ENCODE measurements at places on chromosomes 3 and 15.

DNA sequence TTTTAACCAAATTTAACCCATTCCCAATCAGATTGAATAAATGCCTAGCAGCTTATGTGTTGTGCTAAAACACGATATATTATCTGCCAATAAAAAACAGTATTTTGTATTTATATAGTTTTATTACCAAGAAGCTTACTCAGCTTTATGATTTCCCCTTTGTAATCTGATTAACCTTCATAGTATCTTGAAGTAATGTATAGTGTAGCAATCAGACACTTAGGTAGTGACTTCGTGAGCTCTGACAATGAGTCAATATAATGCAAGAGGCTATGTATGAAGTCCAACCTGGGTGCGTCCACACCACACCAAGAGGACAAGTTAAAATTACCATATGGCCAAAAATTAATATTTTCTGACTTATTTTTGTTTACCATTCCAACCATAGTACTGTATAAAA is 2.1 kb upstream of the CNBP start:
- DNase-seq, result no peak

DNA sequence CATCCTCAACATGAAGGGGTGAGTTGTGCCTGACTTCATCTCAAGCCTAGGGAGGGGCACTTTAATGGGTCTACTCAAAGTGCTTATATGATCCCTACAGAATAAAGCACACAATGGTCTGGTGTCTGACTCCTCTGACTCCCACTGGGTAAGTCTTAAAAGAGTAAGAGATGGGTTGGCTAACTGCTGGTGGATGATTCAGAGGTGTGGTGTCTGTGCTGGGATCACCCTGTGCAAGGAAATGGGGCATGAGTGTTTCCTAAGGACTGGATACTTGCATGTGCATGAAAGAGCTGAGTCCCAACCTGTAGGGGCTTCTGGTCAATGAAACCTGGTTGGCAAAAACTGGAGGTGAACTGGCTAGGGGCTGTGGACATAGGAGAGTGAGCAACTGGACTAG is 158.8 kb downstream of the IL20RB start:
- DNase-seq, result no peak

- no peak for DNase-seq
Observed at GRCh38 chr15:93235269-93235668, 146.3 kb upstream of the RGMA start.

GRCh38 chr3:21795152-21795837 is 44.3 kb upstream of the ZNF385D start:
- no peak for DNase-seq

GRCh38 chr3:167876620-167877281 is 141.2 kb downstream of the SERPINI1 start:
- no peak for DNase-seq

- no peak for DNase-seq
Observed at GRCh38 chr3:70312336-70312735, at the start of gene MDFIC2. Gene MDFIC2 (minus strand): TSS chr3:70312638. CDS start chr3:70311973, 665 bp downstream.

DNA sequence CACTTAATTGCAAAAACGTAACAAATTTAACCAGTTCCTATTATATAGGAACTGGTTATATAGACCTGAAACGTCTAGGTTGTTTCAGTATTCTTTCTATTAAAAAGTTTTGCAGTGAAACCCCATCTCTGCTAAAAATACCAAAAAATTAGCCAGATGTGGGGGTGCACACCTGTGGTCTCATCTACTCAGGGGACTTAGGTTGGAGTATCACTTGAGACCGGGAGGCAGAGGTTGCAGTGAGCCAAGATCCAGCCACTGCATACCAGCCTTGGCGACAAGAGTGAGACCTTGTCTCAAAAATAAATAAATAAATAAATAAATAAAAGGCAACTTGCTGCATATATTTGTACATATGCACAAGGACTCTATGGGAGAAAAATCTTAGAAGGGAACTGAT is 387.0 kb downstream of the TUSC7 start:
- DNase-seq, result no peak

DNA sequence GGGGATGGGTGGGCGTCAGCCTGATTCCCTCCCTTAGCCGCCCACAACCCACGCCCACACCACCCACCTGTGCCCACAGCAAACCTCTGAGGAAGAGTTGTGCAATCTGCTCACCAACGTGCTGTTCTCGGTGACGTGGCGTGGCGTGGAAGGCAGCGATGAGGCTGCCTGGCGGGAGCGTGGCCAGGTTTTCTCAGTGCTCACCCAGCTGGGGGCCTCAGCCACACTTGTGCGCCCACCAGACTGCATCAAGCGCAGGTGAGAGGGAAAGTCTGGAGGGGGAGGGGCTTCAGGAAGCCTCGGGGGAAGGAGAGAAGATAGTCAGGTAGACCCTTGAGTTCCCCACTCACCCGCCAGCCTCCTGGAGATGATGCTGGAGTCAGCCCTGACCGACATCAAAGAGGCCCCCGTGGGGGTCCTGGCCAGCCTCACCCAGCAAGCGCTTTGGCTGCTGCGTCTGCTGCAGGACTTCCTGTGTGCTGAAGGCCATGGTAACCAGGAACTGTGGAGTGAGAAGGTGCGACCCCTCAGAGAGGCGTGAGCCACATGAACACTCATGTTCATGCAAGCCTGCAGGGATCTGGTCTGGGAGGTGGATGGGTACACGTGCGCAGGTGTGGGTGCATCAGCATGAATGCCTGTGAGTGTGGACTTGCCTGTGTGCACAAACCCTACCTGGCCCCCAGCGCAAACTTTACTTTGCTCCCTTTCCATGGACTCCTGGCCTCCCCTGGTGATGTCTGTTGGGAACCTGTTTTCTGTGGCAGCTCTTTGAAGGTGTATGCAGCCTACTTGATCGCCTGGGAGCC is 21.7 kb downstream of the NBEAL2 start:
- DNase-seq, result no peak

DNA sequence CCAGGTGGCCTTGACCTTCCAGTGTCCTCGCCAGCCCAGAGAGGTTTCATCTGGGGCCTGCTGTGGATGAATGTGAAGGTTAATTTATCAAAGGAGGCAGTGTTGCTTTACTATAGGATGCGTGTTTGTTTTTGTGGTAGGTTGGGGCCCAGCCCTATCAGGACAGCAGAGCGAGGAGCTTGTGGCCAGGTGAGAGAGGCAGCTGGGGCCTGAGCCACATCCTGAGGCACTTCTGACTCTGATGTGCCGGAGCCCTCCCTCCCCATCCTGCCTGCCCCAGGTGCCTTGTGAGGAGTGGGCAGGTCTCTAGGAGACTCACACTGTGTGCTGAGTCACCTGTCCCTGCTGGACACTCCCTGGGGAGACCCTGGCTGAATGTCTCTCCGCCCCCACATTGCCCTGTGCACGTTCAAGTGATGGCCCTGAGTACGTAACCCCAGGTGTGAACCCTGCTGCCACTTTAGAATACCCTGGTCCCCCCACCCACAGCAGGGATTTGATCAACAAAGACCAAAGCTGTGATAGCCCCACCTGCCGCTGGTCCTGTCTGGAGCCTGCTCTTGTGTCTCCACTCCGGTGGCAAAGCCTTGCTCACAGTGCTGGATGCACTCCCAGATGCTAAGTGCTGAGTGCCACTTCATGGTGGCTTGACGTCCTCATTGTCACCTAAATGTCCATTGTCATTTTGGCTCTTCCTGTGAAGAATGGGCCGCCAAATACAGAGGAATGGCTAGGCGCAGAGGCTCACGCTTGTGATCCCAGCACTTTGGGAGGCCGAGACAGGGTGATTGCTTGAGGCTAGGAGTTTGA is 16.0 kb downstream of the FBLN2 start:
- DNase-seq, result no peak

DNA sequence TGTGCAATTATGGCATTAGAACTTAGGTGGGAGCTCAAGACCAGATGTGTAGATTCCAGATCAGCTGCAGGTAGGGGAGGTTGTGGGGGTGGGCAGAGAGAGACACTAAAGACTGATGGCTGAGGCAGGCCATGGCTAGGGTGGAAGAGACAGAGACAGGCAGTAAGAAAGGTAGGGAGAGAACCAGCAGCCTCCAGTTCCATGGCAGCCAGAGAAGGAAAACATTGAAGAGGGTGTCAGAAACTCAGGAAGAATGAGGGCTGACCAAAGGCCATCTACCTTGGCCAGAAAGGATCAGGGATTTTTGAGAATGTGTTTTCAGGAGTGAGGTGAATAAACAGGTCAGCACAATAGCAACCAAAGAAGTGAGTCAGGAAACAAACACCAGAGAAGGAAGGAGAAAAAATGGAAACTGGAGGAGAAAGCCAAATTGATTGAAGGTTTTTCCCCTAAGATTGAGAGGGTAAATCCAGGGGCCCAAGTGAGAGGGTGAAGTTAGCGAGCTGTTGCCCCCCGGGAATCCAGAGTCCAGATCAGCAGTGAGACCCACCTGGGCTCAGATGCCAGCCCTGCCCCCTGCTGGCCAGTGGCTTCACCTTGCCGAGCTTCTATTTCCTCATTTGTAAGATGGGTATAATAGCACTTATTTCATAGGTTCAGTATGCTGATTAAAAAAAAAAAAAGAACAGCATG is 41.0 kb downstream of the ABHD2 start:
- peak; percentile 55 for DNase-seq

DNA sequence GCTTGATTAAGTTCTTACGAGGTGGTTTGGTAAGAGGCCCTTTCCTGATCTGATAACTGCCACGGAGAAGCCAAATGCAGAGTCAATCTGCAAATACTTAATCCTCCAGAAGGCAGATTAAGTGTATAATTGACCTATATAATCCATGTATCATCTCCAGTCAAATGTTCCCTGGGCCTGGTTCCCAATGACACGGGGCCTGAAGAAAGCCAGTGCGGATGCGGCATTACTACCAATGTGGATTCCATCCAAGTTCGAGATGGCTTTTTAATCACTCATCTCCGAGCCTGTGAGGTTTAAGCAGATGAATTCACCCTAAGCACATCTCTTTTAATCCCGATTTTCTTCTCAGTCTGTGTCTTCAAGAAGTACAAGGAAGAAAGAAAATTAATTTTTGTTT is 60.0 kb upstream of the FEZF2 start:
- no peak for DNase-seq

GRCh38 chr3:58234516-58234931 is 3.1 kb upstream of the ABHD6 start:
- DNase-seq, result no peak

GRCh38 chr15:62087671-62088352 is 21.0 kb downstream of the C2CD4A start:
- no peak for DNase-seq

DNA sequence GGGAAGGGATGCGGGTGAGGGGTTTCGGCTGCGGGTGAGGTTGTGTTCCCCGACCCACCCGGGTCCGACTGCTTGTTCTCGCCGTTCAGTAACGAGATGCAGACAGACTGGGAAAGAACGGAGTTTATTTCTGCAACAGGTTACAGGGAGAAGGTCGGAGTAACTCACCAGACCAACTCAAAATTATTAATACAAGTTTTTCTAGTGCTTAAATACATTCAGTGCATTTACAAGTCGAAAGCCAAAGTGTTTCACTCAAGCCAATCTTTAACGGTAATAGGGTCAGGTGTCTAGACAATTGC is 492 bp upstream of the HIGD1A start:
- no peak for DNase-seq

DNA sequence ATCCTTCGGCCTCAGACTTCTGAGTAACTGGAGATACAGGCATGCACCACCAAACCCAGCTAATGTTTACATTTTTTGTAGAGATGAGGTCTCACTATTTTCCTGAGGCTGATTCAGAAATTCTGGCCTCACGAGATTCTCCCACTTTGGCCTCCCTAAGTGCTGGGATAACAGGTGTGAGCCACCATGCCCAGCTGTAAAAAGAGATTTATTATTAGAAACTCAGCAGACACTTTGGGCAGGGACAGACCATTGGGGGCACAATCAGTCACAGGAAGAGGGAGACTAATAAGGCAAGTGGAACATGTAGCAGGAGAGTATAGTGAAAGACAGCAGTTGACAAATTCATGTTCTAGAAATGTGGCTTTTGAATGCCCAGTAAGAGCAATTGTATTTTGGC is 249.2 kb downstream of the CBLB start:
- no peak for DNase-seq

DNA sequence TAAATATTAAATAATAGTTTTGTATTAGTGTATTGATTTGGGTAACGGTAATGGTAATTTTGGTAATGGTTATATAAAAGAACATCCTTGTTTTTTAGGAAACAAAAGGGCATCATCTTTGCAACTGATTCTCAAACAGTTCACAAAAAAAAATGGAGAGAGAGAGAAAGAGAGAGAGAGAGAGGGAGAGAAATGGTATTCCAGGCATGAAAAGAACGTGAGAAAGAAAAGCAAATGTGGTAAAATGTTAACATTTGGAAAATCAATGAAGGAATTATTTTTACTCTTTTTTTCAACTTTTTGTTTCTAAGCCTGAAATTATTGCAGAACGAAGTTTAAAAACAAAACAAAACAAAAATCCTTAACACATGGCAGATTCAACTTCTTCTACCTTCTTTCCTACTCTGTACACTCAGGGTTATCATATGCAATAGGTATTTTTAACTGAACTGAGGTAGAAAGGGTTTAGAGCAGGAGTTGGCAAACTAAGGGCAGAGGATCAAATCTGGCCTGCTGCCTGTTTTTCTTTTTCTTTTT is 2.2 kb upstream of the GLB1 start:
- no peak for DNase-seq

DNA sequence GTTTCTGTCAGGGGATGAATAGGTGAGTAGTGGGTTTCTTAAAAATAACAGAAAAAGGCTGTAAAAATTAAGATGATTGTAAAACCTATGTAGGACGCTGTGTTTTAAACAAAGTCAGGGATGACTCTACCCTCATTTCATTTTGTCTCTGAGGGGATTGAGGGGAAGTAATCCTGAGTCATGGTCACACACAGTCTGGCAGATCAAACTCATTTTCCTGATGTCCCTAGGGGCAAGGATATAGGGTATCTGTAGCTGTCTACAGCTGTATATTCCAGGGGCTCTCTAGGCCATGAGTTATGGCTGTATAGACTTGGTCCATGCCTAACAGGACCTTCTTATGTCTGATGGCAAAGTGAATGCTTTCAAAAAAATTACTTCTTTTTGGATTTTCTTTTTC is 421.1 kb downstream of the PDCD6IP start:
- no peak for DNase-seq

- DNase-seq, result no peak
Observed at GRCh38 chr3:186971578-186971977, 41.3 kb downstream of the ST6GAL1 start.
